ENCODE measurements at places on chromosomes 16 and 17.

DNA sequence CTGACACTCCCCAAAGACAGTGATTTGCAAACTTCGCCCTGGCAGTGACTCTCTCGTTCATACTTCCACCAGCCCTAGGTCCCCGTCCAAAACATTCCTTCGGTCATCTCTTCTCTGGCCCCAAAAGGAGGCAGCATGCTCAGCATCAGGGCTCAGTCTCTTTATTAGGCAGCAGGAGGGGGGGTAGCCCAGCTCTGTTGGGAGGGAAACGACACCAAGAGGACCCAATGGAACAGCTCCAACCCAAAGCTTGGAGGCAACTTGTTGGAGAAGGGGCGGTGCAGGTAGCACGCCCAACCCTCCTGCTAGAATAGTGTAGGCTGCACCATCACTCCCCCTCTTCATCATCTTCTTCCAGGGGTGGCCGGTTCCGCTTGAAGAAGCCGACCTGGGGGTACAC lies 8.4 kb upstream of the FAM171A2 start:
- DNase-seq = no peak

DNA sequence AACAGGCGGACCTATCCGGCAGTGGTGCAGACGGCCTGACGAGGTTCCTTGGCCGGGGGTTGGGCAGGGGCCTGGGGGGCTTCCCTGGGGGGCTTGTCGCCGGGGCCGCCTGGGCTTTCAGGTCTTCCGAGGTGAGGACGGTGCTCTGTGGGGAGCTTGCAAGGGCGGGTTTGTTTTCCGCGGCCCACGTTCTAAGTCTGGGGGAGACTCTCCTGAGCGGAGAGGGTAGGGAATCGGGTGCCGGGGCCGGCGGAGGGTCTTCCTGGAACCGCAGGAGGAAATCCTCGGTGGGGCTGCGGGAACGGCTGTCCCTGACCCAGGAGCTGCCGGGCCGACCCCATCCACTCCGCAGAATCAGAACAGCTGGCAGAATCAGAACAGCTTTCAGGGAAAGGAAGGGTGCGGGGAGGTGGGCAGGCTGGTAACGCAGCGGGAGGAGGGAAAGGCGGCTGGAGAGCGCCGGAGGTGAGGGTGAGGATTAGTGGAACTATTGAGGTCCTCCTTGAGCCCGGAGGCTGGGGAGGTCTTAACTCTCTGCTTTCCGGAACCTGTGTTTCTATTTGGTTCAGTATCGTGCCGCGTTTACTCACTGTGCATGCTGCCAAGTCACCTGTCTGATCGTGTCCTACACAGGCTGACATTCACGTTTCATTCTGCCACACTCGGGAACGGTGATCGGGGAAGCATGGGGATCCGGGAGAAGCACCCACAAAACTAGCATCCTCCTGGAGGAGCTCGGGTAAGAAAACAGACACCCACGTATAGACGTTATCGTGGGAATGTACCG lies 28.9 kb downstream of the CPSF4L start:
- no peak for DNase-seq

DNA sequence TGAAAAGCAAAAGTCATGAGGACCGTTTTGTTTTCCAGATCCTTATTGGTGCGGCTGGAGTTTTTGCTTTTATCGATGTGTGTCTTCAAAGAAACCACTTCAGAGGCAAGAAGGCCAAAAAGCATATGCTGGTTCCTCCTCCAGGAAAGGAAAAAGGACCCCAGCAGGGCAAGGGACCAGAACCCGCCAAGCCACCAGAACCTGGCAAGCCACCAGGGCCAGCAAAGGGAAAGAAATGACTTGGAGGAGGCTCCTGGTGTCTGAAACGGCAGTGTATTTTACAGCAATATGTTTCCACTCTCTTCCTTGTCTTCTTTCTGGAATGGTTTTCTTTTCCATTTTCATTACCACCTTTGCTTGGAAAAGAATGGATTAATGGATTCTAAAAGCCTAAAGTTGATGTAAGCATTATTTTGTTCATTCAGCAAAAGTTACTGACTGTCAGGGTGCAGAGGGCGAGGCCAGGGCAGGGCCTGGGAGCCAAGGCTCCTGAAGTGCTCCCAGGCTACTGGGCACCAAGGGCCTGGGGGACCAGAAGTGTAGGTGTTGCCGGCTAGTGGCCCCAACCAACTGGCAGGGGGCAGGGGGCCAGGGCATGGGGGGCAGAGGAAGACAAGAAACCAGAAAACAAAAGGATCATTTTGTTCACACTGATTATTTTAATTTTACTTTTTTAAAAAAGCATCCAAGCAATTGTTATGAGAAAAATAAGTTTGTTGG lies 8.8 kb downstream of the CMTM2 start:
- no peak for DNase-seq

- DNase-seq = no peak
These were observed 233.3 kb downstream of the SOX9 start for GRCh38 chr17:72354071-72354470.

GRCh38 chr17:76905836-76906235 lies 37.6 kb downstream of the MGAT5B start:
- DNase-seq = no peak

GRCh38 chr17:82923366-82924113 lies 83.7 kb upstream of the ZNF750 start:
- DNase-seq = no peak

- DNase-seq = no peak
These were observed 191.8 kb downstream of the STX8 start for GRCh38 chr17:9383826-9384225.

- no peak for DNase-seq
These were observed 45.9 kb downstream of the MRTFB start for GRCh38 chr16:14117051-14117450.

DNA sequence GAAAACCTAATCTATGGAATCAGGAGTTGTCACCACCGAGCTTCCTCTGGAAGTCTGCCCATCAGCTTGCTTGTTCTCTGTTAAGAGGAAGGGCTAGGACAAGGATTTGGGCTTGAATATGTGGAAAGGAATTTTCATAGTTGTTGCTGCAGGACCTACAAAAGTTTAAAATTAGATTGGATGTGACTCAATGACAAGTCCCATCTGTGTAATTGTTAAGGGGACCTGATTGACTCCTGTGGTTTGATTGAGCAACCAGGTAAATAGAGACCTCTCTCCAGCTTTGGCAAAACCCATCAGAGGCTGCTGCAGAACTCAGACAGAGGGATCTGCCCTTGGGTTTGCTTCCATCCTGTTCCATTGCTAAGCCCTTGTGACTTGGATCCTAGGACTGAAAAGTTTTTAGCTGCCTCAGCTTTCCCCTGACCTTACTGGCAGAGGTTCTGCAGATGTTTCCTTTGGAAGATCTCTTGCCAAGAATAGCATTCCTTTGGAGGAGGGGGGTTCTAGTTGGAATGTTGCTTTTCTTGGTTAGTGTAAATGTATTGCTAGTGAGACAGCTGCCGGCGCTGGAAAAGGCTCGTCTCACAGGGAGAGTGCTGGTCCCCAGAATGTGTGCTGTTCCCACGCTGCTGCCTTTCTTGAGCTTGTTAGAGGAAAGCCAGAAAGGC lies 50.0 kb downstream of the SF3B3 start:
- DNase-seq = no peak

DNA sequence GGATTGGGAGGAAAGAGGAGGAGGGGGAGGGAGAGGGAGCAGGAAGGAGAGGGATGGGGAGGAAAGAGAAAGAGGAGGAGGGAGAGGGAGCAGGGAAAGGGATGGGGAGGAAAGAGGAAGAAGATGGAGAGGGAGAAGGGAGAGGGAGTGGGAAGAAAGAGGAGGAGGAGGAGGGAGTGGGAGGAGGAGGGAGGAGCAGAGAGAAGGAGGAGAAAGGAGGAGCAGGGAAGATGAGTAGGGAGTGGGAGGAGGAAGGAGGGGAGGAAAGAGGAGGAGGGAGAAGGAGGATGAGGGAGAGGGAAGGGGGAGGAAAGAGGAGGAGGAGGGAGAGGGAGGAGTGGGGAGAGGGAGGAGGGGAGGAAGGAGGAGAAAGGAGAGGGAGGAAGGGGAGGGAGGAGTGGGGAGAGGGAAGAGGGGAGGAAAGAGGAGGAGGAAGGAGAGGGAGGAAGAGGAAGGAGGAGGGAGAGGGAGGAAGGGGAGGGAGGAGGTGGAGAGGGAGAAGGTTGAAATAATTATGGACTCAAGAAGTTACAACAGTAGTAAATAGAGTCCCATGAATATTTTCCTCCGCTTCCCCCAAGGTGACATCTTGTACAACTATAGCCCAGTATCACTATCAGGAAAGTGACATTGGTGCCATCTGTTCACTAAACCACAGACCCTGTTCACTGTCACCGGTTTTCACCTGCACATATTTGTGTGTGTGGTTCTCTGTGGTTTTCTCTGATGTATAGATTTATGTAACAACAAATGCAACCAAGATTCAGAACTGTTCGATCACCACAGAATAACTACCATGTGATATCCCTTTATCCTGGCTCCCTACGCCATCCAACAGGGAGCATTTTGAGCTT lies 325.3 kb upstream of the EEF2KMT start:
- no peak for DNase-seq

GRCh38 chr16:28318042-28318744 lies 25.9 kb downstream of the SBK1 start:
- DNase-seq = no peak

DNA sequence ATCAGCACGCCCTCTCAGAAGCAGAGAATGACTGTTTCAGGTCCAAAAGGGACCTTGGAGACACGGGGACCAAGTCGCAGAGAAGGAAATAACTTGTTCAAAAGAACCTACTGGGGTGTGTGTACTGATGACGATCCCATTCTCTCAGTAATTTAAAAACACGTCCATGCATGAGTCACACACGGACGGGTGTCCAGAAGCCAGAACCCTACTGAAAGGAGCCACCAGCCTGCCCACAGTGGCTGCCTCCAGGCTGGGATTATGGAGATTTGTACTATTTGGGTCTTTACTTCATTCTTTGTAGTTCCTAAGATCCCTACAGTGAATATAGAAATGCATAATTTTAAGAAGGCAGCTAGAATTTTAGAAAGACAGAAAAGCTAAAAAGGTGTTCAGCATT lies 27.8 kb downstream of the TMEM204 start:
- DNase-seq = no peak

DNA sequence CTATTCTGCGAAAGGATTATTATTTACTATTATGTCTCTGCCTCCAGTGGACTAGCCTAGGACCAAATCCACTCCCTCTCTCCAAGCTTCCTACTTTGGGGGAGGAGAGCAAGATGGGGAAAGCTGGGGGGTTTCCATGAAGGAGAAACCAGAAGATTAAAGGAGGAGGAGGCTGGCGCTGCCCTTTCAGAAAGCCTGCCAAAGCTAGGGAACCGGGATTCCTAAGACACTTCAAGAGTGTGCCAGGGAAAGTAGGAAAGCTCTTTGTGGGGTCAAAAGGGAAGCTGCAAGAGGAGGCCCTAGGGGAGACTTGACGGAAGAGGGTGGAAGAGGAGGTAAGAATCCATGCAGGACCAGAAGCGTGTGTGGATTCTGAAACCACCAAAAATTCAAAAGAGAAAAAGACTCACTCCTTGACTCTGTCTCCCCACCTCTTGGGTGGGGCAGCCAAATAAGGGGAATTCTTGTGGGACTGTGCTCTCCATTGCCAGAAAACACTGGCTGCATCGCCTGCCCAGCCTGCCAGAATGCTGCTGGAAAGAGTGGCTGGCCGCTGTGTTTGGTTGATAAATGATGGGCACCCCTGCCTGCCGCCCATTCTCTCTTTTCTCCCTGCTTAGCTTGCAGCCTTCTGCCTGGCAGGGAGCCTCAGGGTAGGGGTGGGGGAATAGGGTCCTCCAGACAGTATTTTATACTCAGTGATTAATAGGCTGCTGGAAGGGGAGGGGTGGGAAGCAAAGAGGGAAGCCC lies 11.8 kb upstream of the KAT7 start:
- DNase-seq = no peak

DNA sequence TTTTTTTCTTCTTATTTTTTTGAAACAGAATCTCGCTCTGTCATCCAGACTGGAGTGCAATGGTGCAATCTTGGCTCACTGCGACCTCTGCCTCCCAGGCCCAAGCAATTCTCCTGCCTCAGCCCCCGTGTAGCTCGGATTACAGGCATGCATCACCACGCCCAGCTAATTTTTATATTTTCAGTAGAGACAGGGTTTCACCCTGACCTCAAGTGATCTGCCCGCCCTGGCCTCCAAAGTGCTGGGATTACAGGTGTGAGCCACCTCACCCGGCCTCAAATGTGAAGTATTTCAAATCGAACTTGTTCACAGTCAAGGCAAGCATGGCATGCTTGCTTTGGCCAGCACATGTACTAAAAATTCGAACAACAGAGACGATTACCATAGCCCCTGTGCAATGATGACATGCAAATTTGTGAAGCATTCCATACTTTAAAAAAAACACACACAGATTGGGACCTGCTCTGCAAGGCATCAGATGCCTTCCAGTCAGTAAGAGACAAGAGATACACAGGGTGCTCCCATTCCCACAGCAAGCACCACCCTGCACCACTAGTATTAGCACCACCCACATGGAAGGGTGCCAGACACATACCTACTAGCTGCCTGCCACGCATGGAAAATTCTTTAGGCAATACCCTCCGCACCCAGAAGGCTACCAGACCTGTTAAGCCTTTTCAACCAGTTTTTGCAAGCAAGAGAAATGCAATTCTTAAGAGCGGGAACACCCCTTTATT lies 47.2 kb downstream of the ANKRD11 start:
- DNase-seq = no peak

GRCh38 chr17:75828741-75829140 lies 15.5 kb downstream of the UNC13D start:
- no peak for DNase-seq

DNA sequence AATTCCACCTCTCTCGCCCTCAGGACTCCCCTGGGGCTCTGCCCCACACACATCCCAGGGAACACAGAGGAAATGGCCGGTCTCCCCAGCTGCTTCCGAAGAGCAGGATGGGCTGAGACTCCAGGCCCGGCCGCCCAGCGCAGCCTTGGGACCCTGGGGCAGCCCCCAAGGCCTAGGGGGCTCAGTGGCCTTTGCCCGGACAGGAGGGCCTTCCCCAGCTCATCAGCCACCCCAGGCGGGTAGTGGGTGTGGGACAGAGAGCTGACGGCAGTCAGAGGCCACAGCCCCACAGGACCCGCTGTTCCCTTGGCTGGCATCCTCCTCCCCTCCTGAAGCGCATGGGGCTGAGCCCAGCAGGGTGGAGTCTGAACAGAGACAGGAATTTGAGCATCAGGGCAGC lies 6.2 kb upstream of the CBFA2T3 start:
- no peak for DNase-seq

GRCh38 chr17:62778990-62779681 lies 29.0 kb downstream of the MARCHF10 start:
- DNase-seq = peak; percentile 57

DNA sequence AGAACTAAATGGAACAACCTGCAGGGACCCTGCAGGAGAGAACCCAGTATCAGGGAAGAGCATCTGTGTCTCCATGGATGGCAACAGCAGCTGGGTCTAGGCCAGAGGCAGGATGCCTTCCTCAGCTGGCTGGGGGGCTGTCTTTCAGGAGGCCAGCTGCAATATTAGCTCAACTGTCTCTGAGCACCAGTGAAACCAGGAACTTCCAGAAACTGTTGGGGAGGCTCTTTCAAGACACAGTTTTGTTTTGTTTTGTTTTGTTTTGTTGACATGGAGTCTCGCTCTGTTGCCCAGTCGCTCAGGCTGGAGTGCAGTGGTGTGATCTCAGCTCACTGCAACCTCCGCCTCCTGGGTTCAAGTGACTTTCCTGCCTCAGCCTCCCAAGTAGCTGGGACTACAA lies 7.6 kb downstream of the GPR142 start:
- DNase-seq = no peak

GRCh38 chr17:13806092-13806491 lies 204.4 kb upstream of the HS3ST3A1 start:
- no peak for DNase-seq

- DNase-seq = no peak
These were observed 13.2 kb downstream of the FCSK start for GRCh38 chr16:70467608-70468007.

All from NCI-H1092 (cell line).